Lower lobe of right lung (tissue), 2 donors: ENCODE measurements at places on chromosomes 6 and 20. TPM values are rescaled to one million over a fixed set of nuclear protein-coding genes. Genes with fewer than 3 reads are reported as not detected.

The FRMD1 gene
- not detected for total RNA-seq

The SLC52A3 gene
- total RNA-seq = 1.1 TPM

The TINAG gene
- total RNA-seq = not detected

The DYNLT1 gene
- 101 TPM for total RNA-seq

The TNNC2 gene
- total RNA-seq = not detected

The PHF20 gene
- total RNA-seq = 47.9 TPM

- DNase-seq = no peak
Measured at GRCh38 chr20:46347841-46348803, 39.8 kb upstream of the CDH22 start.

- DNase-seq = no peak
Measured at GRCh38 chr20:53693262-53693871, 99.7 kb upstream of the ZNF217 start.

DNA sequence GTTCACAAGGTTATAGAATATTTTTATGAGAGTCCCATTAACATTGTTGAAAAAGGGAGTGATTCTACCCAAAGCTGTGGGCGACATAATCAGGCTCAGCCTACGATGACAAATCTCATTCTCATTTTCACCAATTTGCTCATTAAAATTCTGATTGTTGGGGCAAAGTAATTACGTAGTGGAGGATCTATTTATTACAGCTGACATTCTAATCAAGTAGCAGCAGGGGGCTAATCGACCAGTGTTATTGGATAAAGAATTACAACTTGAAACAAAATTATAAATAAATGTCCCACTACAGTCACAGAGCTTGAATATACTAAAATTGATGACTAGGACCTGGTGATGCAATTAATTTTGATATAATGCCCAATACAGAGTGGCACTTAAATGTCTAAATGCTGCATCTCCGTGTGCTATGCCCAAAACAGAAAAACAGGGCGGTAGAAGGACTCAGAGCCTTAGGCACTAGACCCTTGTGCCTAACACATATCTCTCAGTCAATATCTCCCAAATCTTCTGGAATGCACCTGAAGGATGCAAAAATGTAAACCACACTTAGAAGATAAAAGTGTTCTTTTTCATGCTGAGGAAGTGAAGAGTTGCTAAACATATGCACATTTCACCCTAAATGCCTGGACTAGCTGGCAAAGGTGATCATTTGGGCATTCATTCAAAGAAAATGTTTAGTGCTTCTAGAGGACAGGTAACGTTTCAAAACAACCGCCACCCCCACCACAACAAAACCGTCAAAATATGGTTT is 88.3 kb downstream of the CD24 start:
- no peak for DNase-seq

- no peak for DNase-seq
Measured at GRCh38 chr20:39876976-39877635, 811.9 kb downstream of the MAFB start.

- no peak for DNase-seq
Measured at GRCh38 chr20:3383878-3384495, 23.5 kb downstream of the DNAAF9 start.

- no peak for DNase-seq
Measured at GRCh38 chr6:39411465-39411864, 89.0 kb upstream of the KCNK16 start.

GRCh38 chr6:4093288-4093687 is 14.4 kb upstream of the FAM217A start:
- no peak for DNase-seq

- peak; percentile 68 for DNase-seq
Measured at GRCh38 chr6:149750136-149750609, 632 bp downstream of the PCMT1 start.

DNA sequence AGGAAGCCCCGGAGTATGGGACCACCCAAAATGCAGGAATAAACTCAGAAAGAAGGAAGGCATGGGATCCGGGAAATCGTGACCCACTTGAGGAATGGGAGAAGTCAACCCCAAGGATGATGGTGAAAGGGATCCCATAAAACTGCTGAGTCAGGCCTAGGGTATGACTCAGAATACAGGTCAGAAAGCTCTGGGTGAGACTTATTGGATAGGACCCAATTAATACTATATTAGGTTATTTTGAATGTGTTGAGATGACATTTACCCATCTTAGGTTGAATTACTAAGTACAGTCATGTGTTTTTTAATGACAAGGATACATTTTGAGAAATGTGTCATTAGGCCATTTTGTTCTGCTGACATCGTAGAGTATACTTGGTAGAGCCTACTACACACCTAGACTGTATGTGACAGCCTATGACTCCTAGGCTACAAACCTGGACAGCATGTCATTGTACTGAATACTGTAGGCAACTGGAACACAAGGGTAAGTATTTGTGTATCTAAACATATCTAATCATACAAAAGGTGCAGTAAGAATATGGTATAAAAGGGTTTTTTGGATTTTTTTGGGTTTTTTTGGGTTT is 17.1 kb upstream of the HIVEP1 start:
- no peak for DNase-seq
